Activated T-helper 17 cell treated with anti-CD3 and anti-CD28 coated beads, Interleukin-2, amount 50 U/mL, for 72 hours (primary cell): ENCODE measurements at places on chromosomes 2 and 18.

DNA sequence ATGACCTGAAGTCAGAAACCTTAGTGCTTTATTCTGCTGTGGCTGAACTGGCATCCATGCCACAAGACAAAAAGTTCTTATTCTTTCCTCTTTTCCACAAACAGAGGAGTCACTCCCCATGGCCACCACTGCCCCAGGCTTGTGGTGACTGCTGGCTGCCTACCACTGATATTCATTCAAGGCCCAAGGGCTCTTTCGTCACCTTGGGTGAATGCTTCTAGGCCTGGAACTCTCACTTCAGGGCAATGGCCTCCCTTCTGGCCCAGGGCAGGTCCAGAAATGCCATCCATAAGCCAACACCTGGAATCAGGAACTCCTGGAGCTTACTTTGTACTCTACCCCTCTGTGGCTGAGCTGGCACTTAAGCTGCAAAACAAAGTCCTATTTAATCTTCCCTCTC is 109.8 kb downstream of the NAT8 start:
- no peak for ATAC-seq

DNA sequence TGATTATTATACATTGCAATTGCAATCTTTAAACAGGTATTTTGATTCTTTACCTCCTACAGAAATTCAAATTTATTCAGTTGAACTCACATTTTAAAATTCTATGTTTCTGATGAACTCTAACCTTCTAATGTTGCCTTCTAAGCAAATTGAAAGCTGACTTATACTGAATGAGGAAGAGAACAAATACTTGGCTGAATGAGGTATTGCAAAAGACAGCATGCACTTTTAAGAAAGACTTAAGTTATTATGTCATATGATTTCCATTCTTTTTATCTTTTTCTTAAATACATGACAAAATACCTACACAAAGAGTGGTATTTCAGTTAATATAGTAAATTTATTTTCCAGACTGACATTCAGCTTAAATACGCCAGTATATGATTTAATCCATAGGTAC is 64.7 kb downstream of the FAM228A start:
- no peak for ATAC-seq

- no peak for ATAC-seq
These were observed 21.5 kb upstream of the MFSD2B start for GRCh38 chr2:23988371-23988770.

DNA sequence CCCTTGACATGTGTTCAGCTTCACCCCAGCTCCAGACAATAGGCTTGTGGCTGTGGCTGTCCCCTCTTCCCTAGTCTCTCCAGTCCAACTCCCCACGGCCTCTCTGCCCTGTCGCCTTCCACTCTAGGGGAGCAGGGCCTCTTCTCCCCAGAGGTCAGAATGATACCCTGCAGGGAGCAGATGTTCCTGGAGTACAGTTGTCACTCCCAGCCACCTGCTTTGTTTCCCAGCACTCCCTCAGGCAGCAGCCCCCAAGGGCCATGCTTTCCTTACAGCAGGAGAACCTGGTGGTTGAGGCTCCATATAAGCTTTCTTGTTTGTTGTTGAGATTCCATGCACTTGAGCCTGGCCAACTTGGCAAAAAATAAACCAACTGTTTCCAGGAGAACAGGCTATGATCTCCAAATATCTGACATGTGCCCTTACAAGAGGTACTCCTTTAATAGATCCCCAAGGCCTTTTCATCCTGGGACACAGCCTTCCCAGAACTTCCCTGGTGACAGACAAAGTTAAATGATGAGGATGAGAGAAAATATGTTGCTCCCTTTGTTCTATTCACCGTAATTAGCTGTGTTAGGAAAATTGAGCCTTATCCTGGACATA is 45.1 kb downstream of the DPYSL5 start:
- ATAC-seq, result no peak

DNA sequence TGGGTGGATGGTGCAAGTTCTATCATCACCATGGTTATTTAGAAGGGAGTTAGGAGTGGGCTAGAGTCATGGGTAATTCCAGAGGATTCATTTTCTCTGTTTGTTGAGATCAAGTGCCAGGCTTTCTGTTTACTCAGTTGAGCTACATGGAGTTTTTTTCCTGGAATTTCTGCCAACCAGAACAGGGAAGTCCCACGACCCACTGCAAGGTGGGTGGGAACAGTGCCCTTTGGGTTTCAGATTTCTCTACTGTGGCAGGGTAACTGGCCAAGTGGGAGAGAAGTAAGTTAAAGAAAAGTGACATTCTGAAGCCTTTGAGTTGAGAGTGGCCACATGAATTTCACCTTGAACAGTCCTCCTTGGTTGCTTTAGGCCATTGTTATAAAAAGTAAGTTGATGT is 138.9 kb downstream of the SLC39A10 start:
- no peak for ATAC-seq

DNA sequence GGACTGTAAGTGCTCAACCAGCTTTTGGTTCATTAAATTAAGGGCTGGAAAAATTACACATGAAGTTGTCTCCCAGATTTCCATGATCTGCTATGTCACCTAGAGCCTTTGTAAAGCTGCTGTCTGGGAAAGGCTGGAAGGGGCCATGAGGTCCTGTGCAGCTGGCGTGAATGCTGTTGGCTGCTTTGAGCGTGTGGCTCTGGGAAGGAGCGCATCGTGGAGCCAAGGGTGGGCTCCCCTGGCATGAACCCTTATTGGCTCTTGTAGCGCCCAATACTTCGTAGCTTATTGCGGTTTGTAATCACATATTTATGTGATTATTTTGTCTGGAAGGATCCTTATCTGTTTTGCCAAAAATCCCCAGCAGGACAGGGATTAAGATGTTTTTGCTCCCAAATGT is 70.5 kb upstream of the LMAN1 start:
- ATAC-seq, result no peak

DNA sequence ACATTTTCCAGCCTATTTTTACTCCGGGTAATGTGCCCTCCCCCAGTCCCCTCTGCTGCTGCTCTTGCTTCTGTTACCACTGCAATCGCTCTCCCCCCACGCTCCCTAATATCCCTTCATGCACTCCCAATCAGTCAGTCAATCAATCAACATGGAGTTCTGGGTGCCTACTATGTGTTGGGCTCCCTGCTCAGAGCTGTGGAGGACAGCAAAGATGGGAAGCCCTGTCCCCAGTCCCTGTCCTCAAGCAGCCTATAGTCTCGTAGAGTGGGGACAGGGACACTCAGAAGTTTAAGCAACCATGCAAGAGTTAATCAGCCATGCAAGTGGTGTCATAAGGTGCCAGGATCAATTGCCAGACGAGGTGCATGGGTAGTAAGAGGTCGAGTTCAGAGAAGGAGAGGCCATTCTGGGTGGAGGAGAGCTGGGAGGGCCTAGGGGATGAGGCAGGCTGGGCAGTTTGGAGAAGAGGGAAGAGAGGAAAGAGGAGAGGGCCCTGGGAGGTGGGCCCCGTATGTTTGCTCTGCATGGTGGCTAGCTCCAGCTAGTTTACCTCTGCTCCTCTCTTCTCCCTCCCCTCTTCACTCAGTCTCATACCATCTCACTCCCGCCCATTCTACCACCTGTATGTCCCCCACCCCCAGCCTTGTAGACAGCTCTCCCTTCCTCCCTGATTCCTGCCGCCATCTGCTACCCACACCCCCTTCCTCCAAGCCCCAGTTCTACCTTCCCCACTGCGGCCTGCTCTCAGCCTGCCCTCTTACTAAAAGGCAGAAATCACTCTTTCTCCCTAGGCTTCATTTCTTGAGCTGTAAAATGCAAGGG is 3.9 kb downstream of the ASIC4 start:
- ATAC-seq, result no peak

GRCh38 chr2:73003027-73003426 is 68.5 kb downstream of the SFXN5 start:
- ATAC-seq, result no peak

- ATAC-seq, result no peak
These were observed 250.7 kb downstream of the DLGAP1 start for GRCh38 chr18:4204438-4204720.

DNA sequence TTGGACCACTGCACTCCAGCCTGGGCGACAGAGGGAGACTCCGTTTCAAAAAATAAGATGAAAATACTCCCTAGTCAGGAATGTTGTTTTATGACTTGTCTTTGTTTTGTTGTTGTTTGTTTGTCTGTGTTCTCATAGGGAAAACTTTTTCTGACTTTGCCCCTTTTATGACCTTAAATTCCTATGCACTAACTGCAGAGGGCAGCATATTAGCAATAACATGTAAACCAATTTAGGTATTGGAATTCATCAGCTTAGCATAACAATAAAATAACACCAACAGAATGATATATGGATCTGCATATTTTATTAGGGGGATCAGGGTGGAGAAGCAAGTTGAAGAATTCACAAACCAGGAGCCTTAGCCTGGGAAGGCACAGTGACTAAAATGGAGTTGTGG is 631.5 kb downstream of the SUCLG1 start:
- ATAC-seq, result no peak

DNA sequence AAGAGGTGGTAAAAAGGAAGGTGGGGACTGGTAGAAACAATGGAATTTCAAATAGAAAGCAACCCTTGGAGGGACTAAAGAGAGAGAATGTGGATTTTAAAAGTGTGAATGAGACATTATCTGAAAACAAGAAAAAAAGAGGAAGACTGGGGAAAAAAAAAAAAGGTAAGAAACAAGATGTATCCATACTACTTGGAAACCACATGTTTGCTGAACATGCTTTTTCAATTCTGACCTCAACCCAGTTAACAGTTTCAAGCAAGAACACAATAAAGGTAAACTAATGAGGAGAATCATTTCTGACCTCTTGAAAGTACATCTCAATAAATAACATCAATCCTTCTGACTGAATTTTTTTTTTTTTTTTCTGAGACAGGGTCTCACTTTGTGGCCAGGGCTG is 2.6 kb downstream of the FARSB start:
- ATAC-seq, result peak; percentile 10
